ENCODE measurements at places on chromosomes 12 and 14.

GRCh38 chr14:60278350-60278749, 29.3 kb downstream of the PPM1A start:
- DNase-seq: no peak

GRCh38 chr12:20004952-20005351, 363.4 kb upstream of the PDE3A start:
- DNase-seq: no peak

DNA sequence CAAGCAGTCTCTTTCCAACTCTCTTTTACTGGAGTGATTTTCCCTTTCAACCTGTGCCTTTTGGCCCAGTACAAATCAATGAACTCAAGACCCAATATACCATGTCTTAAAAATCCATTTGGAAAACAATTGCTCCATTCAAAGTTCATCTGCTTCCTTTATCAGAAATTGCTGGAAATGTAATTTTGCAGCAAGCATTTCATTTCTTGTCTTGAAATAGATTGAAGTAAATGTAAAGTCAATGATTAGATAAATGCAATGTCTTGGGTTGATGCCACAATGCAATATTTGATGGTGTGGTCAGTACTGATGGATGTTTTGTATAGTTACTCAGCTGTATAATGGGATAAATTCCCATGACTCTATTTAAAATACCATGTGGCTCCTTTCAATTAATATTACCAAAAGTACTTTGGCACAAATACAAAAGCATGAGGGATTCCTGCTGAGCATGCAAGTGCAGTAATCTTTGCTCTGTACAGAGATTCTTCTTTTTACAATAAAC, 707.7 kb upstream of the NOVA1 start:
- DNase-seq: no peak

- DNase-seq: peak; percentile 47
These were observed 1226.0 kb upstream of the SEL1L start for GRCh38 chr14:82759656-82760055.

DNA sequence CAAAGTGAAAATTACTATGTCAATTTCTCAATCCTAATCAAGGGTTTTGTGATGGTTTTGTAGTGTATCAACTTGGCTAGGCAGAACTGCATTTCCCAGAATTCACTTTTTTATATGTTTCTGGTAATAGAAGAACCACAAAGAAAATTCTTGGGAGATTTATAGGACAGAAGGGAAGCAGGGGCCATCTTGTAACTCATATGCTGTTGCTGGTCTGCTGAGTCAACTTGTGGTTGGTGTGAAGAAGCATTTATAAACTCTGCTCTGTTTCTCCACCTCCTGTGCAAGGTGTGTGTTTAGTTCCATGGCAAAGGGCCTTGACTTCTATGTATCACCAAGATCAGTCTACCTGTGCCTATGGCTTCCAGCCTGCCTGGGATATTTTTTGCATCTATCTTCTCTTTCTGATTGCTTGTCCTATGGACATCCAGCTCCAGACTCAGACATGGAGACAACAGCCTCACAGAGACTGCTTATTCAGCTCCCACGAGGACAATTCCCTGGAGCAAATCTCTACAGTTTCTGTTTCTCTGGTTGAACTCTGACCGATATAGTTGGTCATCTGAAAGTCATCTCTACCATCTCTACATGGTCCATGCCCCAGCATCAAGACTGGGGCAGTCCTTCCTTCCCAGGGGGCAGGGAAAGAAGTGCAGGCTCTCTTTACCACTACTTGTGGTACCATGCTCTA, 364.3 kb upstream of the DDHD1 start:
- no peak for DNase-seq

DNA sequence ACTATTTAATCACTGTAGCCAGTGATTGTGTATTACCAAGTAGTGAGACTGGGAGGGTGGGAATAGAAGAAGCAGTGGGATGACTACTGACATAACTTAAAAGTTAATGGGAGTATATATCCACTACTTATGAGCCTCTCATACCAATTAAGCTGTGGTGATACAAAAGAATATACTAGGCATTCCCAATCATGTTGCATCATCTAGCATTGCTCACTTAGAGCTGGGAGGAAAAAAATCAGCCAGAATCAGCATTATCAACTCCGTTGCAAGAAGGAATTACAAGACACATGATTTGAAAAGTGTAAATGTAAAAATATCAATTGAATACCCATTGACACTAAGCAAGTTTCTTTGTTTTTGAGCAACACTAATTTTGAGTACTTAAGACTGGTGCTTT, 745 bp upstream of the PPP1R36 start:
- DNase-seq: no peak

DNA sequence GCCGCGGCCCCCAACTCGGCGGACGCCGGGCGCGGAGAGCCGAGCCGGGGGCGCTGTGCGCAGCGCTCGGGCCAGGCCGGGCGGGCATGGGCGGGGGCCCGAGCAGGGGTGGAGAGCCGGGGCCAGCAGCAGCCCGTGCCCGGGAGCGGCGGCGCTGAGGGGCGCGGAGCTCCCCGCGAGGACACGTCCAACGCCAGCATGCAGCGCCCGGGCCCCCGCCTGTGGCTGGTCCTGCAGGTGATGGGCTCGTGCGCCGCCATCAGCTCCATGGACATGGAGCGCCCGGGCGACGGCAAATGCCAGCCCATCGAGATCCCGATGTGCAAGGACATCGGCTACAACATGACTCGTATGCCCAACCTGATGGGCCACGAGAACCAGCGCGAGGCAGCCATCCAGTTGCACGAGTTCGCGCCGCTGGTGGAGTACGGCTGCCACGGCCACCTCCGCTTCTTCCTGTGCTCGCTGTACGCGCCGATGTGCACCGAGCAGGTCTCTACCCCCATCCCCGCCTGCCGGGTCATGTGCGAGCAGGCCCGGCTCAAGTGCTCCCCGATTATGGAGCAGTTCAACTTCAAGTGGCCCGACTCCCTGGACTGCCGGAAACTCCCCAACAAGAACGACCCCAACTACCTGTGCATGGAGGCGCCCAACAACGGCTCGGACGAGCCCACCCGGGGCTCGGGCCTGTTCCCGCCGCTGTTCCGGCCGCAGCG, 639 bp downstream of the FZD10 start:
- peak; percentile 78 for DNase-seq

- DNase-seq: peak; percentile 74
These were observed at the start of gene ZNF605 for GRCh38 chr12:132956011-132956788. ZNF605 (minus strand) TSS chr12:132956306; CDS start chr12:132945635, 10,671 bp downstream.

Data from right kidney (tissue), 9 donors.